HuH-7 (cell line): ENCODE measurements at places on chromosomes 4 and X.
A peak's percentile ranks its signal among the peaks of the same experiment; 100 is the strongest.

DNA sequence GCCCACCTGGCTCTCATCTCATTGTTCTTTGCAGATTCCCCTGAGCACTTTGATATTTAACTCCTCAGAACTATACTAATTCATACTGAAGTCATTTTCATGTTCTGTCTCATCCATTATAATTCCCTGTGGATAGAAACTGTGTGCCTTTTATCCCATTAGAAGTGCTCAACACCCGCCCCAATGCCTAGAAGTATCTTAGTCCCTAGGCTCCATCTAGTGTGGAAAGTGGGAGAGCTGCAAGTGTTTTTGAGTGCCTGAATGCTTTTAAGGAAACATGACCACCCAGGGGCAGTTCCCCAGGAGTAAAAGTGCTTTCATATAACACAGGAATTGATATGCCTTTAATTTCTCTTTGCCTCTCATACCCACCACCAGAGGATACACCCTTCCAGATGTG lies 117.0 kb downstream of the CHRDL1 start:
- peak; percentile 3 for DNase-seq

- no peak for DNase-seq
These were observed 127.2 kb downstream of the ENOX2 start for GRCh38 chrX:130775849-130776248.

GRCh38 chr4:117831060-117831683 lies 203.1 kb upstream of the NDST3 start:
- no peak for DNase-seq

GRCh38 chr4:8540072-8540471 lies 40.1 kb upstream of the GPR78 start:
- no peak for DNase-seq

DNA sequence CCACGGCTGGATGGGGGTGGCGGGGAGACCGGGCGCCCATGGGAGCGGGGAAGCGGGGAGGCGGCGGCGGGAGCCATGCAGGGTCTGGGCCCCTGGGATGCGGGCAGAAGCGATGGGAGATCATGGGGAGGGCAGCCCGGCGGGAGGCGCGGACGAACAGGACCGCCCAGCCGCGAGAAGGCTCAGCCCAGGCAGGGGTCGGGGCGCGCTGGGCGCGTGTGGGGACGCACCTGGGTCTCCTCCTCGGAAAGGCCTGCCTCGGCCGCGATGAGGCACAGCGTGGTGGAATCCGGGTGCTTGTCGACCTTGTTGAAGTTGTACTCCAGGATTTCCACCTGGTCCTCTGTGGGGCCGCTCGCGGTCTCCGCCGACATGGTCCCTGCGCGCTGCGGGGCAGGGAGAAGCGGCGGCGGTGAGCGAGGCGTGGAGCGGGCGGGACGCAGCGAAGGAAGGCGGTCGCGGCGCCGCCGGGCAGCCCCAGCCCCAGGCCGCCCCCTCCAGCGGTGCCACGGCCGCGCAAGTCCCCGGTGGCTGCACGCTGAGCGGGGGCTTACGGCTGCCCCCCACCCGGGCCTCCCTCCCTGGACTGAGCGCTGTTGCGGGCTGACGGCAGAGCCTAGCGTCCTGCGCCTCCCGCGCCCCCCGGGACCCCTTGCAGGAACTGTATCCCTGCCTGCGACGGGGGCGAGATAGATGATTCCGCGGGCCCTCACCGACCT lies 25.3 kb downstream of the HOPX start:
- no peak for DNase-seq

DNA sequence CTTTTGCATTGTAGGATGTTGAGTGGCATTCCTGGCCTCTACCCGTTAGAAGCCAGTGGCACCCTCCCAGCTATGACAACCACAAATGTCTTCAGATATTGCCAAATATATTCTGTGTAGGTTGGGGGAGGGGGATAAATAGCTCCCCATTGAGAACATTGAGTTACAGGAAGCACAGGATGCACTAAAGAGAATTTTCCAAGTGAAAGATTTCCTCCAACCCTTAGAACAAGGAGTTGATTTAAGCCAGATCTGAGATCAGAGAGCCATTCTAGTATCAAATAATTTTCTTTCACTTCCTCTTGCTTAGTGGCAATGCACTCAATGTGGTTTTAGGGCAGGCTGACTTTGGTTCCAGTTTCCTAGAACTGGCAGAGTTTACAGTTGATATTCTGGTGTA lies 436.6 kb downstream of the C4orf33 start:
- no peak for DNase-seq

- DNase-seq, result no peak
These were observed 44.6 kb downstream of the PALLD start for GRCh38 chr4:168541266-168541953.

DNA sequence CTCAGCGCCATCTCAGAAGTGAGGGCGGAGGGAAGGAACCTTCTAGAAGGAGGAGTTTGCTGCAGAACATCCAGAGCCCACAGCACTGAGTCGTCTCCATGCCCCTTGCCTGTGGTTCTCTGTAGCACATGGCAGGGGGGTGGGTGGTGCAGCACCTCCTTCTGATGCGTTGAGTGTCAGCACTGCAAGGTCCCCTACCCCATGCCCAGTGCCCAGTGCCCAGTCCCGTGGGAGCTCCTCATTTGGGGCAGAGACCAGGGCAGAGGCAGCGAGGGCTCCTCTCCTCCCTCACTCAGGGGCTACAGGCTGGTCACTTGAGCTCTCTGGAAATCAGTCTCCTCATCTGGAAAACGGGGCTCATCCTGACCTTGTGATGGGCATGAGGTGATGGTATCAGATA lies 78.1 kb downstream of the HTRA3 start:
- DNase-seq, result no peak

DNA sequence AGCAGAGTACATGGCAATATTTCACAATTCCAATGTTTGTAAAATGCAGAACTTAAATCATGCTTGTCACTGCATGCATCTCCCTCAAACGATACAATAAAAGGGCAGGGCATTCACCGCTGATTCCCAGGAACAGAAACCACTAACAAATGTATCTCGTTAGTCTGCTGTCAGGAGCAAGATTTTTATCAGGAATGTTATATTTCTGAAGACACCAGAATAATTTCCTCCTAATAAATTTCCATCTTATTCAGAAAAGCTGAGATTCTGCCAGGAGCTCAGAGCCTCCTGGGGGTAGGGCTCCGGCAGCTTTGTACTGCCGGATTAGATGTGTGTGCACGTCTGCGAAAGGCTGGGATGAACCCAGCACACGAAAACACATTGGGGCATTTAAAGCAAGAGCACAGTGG lies 54.0 kb upstream of the LDB2 start:
- DNase-seq, result no peak

DNA sequence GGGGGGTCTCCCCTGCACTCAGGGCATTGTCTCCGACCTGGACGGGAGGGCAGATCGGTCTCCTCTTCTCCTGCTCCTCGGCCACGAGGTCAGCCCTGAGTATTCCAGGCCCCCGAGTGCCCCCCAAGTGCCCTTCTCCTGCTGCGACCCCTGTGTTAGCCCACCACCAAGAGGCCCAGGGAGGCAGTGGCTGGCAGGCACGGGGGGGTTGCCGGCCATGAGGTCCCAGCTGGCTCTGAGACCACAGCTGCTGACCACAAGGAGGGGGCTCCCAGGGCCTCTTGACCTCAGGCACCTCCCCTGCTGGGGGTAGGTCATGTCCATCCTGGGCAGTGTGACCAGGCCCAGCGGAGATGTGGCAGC lies 186.1 kb upstream of the PSAPL1 start:
- no peak for DNase-seq

- no peak for DNase-seq
These were observed 18.5 kb upstream of the PIM2 start for GRCh38 chrX:48937054-48937907.

DNA sequence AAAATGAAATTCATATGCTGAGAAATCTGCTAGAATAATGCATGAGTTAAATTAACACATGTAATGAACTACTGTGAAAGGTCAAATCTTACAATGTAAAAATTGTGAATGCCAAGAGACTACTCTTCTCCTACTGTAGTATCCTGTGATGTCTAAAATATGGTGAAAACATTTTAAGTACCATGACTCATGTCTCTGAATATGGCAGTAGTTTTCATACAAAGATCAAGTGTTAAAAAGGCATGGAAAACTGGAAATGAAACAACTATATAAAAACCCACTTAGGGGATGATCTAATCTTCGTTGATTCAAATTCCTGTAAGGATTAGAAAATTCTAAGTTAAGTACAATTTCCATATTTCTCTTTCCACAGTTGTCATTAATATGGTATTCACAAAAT lies 221.3 kb downstream of the PPP3CA start:
- no peak for DNase-seq

DNA sequence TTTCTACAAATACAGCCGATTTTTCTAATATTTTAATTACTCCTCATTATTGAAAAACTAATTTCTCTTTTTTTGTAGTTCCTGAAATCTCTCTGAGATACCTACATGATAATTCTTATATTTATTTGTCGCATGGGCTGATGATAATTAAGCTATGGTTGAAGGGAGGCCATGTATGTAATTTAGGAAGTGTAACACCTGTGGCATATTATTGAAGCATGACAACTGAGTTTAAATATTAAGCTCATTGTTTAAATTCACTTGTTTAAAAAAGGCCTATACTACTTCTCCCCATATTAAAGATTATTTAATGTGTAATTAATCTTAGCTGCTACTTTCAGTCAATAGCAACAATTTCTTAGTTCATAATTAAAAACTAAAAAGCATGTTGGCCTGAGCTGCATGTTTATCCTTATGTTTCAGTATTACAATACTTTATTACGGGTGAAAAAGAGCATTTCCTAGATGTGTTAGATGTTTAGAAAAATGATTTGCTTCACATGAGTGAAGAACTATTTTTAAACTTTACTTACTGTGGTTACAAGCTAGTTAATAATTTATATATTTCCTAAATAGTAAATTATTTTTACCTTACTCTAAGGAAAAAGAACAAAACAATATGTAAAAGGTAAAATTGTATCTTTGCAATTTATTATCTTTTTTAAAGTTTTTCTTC lies 122.4 kb downstream of the RAP1GDS1 start:
- no peak for DNase-seq

GRCh38 chrX:41779030-41779564 lies 55.1 kb downstream of the GPR82 start:
- no peak for DNase-seq

GRCh38 chr4:158996669-158997074 lies 106.2 kb upstream of the RAPGEF2 start:
- no peak for DNase-seq

- DNase-seq, result no peak
These were observed 733.7 kb upstream of the PABPC4L start for GRCh38 chr4:134935320-134935719.

DNA sequence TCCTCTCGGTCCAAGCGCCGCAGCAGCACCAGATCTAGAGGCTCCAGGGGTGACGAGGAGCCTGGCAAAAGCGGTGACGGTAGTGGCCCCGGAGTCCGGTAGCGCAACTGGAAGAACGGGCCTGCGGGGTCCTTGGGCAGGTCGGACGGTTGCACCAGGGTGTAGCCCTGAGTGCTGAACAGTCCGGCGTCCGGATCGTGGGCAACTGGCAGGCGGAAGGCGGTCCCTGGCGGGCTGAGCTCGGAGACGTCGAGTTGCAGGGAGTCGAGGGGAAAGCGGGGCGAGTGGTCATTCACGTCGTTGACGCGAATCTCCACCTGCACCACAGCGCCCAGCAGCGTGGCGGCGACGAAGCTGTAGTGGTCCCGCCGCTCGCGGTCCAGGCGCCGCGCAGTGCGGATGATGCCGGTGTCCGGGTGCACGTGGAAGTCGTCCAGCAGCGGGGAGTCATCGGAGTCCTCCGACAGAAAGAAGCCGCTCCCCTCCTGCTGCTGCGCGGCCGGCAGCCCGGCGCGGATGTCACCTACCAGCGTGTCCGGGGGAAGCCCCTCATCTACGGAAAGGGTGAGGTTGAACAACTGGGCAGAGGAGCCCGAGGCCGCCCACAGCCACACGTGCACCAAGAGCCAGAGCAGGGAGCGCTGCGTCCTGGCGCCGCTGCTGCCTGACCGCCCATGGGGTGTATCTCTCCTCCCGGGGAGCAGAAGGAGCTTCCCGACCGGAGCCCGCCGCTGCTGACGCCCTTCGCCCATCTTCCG lies 837 bp downstream of the DCHS2 start:
- no peak for DNase-seq

GRCh38 chr4:71648448-71648847 lies 135.4 kb downstream of the GC start:
- DNase-seq, result no peak

DNA sequence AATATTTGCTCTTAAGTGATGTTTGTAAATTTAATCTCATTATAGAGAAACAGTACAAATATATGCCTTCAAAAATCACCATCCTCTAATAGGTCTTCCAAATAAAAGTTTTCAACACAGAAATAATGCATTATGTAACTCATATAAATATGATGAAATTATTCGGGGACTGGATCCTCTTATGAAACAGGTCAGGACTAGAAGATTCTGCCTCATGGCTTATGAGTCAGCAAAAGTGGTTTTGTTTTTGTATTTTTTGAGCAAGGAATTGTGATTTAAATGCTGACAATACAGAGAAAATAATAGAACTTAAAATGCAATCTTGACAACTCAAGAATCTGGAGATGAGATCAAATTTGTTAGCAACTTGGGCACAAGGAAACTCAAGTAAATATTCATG lies 179.7 kb upstream of the NDP start:
- DNase-seq, result no peak

- DNase-seq, result no peak
These were observed 69.5 kb upstream of the CBLL2 start for GRCh38 chrX:22203186-22203585.

DNA sequence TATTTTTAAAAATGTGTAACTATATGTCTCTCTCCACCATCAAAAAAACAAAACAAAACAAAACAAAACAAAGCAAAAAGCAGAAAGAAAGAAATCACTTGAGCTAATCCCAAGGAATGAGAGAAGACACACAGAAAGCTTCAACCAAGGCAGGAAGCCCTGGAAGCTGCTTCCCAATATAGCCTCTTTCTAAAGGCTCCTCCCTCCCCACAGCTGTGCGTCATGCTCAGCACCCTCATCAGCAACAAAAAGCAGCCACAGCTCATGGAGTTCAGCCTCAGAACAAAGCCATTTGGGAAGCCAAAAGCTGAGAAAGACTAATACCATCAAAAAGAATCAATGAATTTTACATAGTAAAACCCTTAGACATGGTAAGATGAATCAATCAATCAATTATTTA lies 501.6 kb upstream of the SMIM31 start:
- DNase-seq, result no peak

DNA sequence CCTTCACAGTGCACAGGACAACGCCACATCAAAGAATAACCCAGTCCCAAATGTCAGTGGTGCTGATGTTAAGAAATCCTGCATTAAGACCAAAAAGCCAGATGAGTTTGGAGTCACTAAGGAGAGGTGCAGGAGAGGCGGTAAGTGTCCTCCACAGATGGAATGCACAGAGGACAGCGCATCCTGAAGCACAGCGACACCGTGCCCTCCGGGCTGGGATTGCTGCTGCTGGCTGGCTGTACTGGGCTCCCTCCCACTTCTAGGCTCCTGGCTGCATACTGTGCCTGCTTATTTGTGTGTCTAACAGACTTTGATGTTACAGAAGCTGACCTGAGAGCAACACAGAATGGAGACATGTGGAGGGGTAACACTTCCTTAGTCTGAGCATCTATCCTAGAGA lies 325.6 kb upstream of the BOD1L1 start:
- peak; percentile 3 for DNase-seq

GRCh38 chr4:95129031-95129430 lies 371.3 kb downstream of the BMPR1B start:
- DNase-seq, result no peak
